ENCODE measurements at places on chromosomes 1 and 21.
A peak's percentile ranks its signal among the peaks of the same experiment; 100 is the strongest.

GRCh38 chr1:81525085-81525484, 275.6 kb upstream of the ADGRL2 start:
- DNase-seq = no peak

- DNase-seq = no peak
These were observed 26.1 kb downstream of the ARMH1 start for GRCh38 chr1:44700573-44700972.

- DNase-seq = no peak
These were observed 75.4 kb downstream of the MRPL37 start for GRCh38 chr1:54275349-54275748.

- DNase-seq = no peak
These were observed 25.8 kb upstream of the PIGC start for GRCh38 chr1:172469717-172470116.

GRCh38 chr21:17059936-17060335, 452.9 kb upstream of the CXADR start:
- DNase-seq = no peak

- no peak for DNase-seq
These were observed 8.0 kb downstream of the KIAA1614 start for GRCh38 chr1:180920702-180921101.

DNA sequence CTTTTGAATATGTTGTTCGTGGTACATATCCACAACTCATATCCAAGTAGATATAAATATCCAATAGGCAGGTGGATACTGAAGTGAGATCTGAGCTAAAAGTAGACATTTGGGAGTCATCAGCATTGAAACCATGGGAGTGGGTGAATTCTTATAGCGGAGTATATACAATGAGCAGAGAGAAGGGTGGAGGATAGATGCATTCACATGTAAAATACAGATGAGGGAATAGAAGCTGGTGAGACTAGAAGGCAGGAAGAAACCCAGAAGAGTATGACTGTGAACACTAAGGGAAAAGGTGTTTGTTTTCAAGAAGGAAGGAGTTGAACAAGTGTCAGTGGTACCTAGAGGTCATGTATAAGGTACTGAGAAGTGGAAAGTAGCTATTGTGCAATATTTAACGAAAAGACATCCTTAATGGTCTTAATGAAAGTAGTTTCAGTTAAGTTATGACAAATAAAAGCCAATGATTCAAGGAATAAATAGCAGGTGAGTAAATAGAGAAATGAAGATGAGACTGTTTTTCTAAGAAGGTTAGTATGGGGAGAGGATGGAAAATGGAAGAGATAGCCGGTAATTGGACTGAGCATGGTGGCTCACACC, 181.6 kb upstream of the CACYBP start:
- DNase-seq = no peak

DNA sequence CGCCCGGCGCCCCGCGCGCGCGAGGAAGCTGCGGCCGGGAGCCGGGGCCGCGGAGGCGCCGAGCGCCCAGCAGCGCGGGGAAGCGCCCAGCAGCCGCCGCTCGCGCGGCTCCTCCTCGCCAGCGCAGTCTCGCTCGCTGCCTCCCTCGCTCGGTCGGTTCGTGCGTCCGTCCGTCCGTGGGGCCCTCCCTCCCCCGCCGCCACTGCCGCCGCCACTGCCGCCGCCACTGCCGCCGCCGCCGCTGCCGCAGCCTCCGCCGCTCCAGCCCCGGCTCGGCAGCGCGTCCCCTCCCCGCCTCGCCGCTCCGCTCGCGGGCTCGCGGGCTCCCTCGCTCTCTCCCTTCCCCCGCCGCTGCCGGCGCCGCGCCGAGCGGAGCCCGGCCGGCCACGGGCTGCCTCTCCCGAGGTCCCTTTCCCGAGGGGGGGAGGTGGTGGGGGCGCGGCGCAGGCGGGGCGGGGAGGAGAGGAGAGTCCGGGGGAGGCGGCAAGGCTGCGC, at the start of gene KCND3:
Gene KCND3, minus strand, starts transcription at position 138 of the 495 bp plus-strand sequence.
- DNase-seq = no peak

GRCh38 chr1:100349246-100349645, 3.1 kb upstream of the CDC14A start:
- DNase-seq = no peak

DNA sequence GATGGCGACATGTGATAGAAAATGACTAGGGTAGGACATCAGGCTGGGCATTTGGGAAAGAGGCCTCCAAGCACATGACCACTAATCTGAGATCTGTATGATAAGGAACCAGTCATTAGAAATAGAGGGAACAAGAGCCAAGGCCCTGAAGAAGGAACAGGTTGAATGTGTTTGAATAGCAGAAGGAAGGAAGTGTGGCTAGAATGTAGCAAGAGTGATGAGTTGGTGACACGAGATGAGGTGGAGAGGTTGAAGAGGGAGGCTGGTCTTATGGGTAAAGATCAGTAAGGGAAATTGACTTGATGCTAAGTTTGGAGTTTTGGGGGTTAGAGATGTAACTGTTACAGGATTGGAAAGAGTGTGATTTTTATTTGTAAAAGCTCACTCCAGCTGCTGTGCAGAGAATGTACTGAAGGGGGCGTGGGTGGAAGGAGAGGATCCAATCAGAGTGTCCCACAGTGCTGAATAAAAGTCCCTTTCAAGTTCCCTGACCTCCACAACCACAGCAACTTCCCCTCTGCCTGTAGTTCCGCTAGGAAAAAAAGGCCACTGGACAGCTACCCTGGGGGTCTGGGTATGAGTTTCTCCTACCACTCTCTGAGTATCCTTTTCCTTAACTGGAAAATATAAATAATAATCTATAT, 295.0 kb downstream of the OMA1 start:
- no peak for DNase-seq

DNA sequence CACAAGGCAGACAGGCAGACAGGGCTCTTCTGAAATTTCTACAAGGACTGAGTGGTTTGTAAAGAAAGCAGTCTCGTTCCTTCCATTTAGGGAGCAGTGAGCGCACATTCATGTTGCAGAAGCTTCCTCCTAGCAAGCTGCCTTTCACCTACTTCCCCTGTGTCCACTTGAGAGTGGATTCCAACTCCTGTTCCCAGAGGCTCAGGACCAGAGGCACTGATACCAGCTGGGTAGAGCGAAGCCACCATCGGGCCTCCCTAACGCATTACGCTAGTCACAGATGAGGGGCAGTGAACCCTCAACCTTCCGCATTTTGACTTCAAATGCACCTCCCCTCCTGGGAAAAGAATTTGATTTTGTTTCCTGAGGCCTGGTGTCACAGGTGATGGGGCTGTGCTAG, 215.8 kb downstream of the SIPA1L2 start:
- DNase-seq = no peak

DNA sequence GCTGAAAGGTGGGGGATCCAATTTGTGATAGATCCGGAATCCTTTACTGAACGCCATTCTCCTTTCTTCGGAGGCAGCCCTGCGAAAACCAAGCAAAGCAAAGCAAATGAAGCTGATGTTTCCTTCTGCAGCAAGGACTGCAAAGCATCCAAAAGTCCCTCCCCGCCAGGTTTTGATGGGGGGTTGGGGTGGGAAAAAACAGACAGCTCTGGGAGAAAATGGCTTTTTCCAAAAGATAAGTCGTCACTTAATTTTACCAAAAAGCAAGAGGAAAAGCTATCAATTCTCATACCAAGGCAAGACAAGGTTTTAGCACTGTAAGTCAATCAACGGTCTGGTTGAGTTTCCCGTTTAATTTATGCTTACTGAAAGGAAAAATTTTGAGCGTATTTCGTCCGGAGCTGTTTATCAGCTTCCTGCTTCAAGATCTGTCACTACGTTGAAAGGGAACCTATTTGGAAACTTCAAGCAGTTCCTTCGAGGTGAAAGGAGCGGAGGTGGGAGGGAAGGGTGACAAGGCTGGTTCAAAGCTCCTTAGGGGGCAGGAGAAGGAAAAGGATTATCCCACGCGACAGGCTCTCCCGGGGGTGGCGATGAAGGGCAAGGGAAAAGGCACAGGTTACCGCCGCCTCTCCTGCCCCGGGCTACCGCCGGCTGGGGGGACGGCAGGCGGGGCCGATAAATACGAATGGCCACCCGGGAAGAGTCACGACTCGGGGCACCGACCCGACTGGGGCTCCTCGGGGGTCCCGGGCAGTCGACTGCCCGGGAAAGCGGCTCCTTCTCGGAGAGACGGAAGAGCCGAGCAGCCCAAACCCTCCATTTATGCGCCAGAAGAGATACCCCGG, 750 bp downstream of the SYNJ1 start:
- peak; percentile 14 for DNase-seq

GRCh38 chr1:83583351-83584014, 415.4 kb downstream of the TTLL7 start:
- no peak for DNase-seq

- no peak for DNase-seq
These were observed 623 bp downstream of the PTPRF start for GRCh38 chr1:43531107-43531905.

GRCh38 chr1:95006681-95007080, 66.1 kb downstream of the ALG14 start:
- DNase-seq = no peak

Data from HS-27A (cell line).